ENCODE measurements at places on chromosomes 2 and 18.

GRCh38 chr2:25340181-25340921 lies 1.4 kb downstream of the DNMT3A start:
- peak; percentile 91 for DNase-seq

DNA sequence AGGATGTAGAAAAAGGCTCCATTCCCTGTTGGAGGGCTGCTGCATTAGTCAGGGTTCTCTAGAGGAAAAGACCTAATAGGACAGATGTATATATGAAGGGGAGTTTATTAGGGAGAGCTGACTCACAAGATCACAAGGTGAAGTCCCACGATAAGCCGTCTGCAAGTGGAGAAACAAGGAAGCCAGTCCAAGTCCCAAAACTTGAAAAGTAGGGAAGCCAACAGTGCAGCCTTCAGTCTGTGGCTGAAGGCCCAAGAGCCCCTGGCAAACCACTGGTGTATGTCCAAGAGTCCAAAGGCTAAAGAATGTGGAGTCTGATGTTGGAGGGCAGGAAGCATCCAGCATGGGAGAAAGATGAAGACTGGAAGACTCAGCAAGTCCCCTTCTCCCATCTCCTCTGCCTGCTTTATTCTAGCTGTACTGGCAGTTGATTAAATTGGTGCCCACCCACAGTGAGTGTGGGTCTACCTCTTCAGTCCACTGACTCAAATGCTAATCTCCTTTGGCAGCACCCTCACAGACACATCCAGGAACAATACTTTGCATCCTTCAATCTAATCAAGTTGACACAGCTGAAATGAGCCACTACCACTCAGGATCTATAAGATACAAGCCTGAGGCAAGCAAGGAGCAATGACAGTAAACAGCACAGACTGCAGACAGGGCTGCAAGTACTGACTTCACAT lies 30.0 kb upstream of the ATG16L1 start:
- no peak for DNase-seq

DNA sequence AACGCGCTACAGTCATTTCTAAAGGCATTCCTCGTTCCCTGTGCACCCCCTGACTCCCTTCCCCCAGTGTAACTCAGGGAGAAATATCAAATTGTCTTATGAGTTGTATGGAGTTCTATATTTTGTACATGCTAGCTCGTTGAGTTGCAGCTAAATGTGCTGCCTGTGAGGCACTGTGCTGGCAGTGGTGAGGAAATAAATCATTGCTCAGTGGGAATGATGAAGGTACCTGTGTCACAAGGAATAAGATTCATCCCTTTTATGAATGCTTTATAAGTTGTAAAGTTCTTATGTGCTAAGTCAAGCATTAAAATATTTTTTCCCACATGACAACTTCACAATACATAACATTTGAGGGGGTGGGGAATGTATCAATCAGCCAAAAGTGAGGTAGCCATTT lies 939.6 kb upstream of the CRIM1 start:
- no peak for DNase-seq

GRCh38 chr18:74665905-74666304 lies 68.2 kb downstream of the ZNF407 start:
- DNase-seq, result no peak

- no peak for DNase-seq
Measured at GRCh38 chr2:16335947-16336346, 329.7 kb downstream of the CYRIA start.

DNA sequence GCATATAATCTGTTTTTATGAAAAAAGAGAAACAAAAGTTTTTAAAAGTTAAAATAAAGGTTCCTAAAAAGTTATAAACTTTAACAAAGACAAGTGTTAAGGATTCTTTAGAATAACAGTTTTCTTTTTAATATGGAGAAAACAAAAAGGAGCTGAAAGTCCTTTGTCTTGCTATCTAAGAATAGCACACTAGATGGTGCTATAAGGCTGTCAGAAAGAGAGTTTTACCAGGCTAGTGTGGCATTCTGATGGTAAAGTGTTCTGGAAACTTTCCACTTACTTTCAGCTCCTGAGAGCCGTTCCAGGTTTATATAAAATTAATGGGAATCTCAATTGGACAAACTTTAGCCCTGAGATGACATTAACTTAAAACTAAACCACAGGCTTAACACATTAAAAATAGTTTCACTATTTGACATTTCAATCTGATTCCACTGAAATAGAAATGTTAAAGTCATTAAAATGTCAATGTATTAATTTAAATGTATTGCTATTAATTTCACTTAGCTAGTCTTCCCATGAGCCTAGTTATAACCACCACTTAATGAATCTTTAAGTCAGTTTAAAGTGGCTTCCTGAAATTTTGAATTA lies 3.7 kb downstream of the FBXO48 start:
- DNase-seq, result peak; percentile 63

DNA sequence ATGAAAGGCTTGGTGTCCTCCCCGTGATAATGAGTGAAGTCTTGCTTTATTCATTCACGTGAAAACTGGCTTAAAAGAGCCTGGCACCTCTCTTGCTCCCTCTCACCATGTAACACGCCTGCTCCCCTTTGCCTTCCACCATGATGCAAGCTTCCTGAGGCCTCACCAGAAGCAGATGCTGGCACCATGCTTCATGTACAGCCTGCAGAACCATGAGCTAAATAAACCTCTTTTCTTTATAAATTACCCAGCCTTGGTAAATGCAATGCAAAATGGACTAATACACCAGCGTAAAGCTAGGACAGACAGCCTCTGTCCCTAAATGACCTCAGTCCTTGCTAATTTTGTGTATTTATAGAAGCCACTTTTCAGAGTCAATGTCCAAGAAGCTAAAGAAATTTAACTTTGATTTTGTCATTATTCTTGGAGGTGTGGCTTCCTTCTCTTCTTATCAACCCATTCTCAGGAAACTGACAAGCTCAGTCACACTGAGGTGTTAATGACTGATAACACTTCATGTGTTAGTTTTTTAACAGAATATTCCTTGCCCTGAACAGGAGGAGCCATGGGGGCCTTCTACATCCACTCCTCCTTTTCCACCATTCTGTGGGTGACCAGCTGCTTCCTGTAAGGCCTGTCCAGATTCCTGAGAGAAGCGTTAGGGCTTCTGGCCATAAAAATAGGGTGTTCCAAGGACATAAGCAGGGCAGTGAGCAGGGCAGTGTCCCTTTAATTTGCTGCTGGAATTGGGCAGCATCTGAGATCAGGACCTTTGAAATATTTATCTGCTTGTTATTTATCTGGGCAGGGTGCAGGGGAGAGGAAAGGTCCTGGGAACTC lies 38.0 kb upstream of the EPAS1 start:
- DNase-seq, result no peak

- DNase-seq, result no peak
Measured at GRCh38 chr2:241692448-241692847, 5.8 kb upstream of the DTYMK start.

DNA sequence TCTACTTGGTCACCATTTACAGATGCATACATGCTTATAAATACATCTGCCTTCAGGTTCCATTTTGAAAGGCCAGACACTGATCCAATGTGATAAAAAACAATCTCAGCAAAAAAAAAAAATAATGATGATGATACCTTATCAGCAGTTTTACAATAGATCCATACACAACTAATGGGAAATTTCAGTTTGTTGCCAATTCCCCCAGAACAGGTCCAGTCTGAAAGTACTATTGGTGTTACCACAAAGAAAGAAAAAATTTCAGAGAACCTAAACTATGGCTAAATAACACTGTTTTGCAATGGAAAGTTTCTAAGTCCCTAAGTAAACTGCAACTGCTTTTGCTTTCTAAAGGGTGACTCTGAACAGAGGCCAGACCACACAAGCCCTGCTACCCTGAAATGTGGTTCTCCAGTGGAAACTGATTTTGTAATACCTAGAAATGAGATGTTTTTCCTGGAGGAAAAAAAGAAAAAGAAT lies 54.1 kb downstream of the LPIN2 start:
- peak; percentile 11 for DNase-seq
